ENCODE measurements at places on chromosomes 7 and 10. TPM values are rescaled to one million over a fixed set of nuclear protein-coding genes. Genes with fewer than 3 reads are reported as not detected.

ARMH3 gene
- 7.1 TPM for total RNA-seq

GRCh38 chr7:114648680-114649079 lies 234.1 kb downstream of the FOXP2 start:
- no peak for DNase-seq

GRCh38 chr7:121623130-121623872 lies 227.2 kb upstream of the FAM3C start:
- no peak for DNase-seq

DNA sequence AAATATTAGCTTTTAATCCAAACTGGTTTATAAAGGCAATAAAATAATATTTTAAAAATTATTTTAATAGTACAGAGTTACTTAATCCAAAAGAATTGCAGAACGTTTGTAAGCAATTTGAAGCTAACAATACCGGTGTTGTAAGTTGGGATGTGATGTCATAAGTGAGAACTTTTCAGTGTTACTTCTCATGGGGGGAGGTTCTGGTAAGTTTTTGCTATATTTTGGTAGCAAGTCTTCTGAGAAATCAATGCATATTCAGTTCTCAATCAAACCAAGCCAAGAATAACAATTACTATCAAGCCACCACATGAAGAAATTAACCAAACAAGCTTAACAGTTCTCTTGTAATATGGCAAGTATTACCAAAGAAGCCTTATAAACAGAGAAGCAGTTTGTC lies 147.1 kb upstream of the ASAH2 start:
- no peak for DNase-seq

DNA sequence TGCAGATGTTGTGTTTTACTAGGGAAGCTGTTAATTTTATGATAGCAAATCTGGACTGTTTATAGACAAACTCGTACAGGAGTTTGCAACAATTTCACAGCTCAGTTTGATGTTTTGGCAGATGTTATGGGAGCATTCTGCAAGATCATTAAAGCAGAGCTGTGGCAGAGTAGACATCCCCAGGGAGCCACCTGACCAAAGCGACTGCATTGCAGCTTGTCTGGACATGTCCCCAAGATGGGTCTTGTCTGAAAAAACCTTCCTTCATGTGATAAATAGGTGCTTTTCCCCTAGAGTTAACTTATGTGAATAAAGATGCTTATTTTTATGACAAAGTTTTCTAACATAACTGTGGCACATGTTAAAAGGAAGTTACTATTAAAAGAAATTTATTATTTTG lies 91.2 kb upstream of the GPR141 start:
- no peak for DNase-seq

DNA sequence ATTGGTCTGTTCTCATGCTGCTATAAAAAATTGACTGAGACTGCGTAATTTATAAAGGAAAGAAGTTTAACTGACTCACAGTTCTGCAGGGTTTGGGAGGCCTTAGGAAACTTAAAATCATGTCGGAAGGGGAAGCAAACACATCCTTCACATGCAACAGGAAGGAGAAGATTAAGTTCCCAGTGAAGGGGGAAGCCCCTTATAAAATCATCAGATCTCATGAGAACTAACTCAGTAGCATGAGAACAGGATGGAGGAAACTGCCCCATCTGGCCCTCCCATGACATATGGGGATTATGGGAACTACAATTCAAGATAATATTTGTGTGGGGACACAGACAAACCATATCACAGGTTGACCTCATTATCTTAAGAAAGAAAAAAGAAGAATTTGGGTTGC lies 134.5 kb downstream of the PPP1R3A start:
- no peak for DNase-seq

SLC18A3 gene
- not detected for total RNA-seq

DNA sequence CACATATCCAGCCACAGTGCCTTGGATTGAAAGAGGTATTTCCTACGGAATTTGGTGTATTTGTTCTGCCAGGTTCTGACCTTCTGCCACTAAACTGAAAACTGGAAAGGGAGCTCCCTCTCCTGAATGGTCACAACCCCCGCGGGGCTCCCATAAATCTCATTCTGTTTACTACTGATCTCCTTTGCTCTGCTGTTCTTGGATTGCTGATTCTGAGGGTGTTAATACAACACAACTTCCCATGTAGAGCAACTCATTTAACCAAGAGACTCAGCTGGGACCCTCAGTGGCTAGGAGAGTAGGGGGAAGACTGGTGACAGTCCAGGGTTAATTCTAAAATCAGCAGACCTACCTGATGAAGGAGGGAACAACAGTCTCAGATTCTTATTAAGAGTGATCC lies 662.9 kb downstream of the INHBA start:
- DNase-seq = peak; percentile 43

HMX3 gene
- total RNA-seq = not detected

OPN4 gene
- 0.04 TPM for total RNA-seq

- DNase-seq = peak; percentile 66
These were observed 274.7 kb downstream of the USP6NL start for GRCh38 chr10:11336722-11337162.
